ENCODE measurements at places on chromosomes 4 and X.

DNA sequence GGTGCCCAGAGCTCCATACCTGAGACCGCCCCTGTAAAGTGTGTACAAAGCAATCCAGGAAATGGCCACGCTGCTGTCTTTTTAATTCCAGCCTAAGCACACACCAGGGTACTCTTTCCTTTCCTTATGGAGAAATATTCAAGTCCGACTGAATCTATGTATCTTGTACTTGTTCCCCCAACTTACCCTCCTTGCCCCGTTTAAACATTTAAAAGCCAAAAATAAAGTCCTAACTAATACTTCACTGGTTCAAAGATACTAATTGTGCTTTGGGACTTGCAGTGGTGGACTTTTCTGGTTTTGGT lies 731 bp upstream of the AMMECR1 start:
- DNase-seq = no peak

DNA sequence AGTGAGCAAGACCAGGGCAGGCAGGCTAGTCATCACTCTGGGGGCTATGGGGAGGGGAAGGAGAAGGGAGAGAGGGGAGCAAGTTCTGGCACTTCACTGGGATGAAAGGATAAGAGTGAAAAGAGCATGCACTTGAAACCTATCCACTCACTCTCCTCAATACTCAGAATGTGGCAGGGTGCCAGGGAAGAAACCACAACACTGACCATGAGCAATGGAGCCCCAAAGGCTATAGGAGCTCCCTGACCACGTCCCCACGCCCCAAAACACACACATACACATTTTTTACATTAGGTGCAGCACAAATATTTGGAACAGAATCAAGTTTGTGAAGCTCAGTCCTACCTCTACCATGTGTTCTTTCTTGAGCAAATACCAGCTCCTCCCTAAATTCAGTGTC lies 132.2 kb downstream of the IDS start:
- no peak for DNase-seq

DNA sequence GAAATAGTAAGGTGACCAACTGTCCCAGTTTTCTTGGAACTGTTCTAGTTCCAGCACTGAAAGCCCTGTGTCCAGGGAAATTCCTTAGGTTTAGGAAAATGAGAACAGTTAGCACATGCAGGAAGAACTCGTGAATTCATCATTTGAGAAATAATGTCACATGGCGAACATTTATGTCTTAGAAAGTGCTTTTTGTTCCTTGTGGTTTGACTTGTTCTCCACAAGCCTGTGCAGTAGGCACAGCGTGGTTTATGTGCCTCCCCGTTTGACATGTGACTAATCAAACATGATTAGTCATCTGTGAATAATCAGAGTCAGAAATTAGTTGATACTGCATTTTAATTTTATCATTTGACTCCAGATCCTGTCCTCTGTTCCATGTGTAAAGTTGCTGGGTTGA lies 556.0 kb upstream of the CPEB2 start:
- DNase-seq = no peak

DNA sequence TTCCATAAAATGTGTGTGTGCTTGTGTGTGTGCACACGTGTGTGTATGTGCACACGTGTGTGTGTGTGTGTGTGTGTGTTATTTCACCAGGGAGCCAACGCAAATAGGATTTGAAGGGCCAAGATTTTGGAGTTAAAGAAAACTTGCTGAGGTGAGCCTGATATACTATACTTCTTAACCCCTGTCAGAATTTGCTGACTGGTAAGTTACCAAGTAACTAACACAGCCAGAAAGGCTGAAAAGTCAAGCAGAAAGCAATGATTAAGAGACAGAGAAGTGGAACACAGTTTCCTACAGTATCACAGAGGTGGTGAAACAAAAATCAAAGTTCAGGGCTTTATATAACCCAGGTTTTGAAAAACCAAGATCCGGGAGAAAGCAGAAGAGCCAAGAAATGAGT lies 47.6 kb downstream of the GABRA3 start:
- no peak for DNase-seq

DNA sequence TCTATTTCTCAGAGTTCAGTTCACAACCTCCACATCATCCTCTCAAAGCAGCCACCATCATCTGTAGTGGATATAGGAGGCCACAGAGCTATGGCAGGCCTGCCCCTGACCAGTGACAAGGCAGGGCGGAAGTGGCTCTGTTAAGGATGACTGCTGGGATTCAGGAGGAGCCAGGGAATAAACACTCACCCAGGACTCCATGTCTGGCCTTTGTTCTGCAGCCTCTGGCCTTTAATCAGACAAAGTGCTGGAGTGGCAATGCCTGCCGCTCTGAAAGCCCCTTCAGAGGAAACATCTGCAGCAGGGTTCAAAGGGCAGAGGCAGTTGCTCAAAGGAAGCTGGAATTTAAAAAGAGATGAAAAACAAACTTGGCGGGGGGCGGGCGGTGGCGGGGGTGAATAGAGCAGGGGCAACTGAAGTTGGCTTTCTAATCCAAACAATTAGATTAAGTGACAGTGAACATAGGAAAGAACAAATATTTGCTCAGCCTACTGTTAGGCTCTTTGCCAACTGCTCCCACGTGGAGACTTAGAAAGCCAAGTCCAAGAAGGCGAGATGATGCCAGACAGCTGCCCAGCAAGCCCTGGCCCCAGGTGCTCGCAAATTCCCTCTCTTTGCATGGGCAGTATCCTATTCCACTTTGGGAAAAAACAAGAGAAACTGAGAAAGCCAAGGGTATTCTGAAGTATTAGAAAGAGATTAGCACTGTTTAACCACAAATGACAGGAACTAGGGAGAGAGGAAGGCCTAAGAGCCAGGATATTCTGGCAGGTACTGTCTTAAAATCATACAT lies 5.5 kb downstream of the MPP1 start:
- DNase-seq = no peak

DNA sequence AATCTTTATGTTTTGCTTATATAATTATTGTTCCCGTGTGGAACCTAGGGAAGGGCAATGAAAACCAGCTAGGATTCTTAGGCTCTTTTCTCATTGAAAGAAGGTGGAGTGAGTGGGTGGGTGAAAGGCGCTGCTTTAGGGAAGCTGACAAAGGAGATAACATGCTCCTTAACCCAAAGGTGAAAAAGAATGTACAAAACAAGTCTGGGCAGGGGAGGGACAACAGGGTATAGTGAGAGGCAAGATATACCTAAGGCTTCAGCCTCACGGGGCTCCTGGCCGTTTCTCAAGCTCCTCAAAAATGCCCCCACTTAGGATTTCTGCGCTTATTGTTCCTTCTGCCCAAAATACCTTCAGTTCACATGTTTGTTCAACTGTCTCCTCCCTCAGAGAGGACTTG lies 1.8 kb downstream of the SH2D1A start:
- DNase-seq = no peak

- DNase-seq = no peak
These were observed 1.5 kb upstream of the PAPSS1 start for GRCh38 chr4:107721436-107722100.
